SJSA1 (cell line): ENCODE measurements at places on chromosomes 1 and 21. TPM values are rescaled to one million over a fixed set of nuclear protein-coding genes. Genes with fewer than 3 reads are reported as not detected.
A peak's percentile ranks its signal among the peaks of the same experiment; 100 is the strongest.

The FHAD1 gene
- 0.19 and 0.47 TPM in 2 replicates for total RNA-seq

The MPL gene
- total RNA-seq: not detected in 2 replicates

The AQP10 gene
- total RNA-seq: not detected in 2 replicates

The AIDA gene
- total RNA-seq: 37.2 and 50.0 TPM in 2 replicates

The PLCH2 gene
- total RNA-seq: 0.24 TPM in 1 of 2 replicates, not detected in the other

GRCh38 chr1:7526196-7526866 lies 244.8 kb upstream of the VAMP3 start:
- H3K27me3 ChIP-seq: peaks cover 11% of the 10 kb centered on the region
- H3K4me1 ChIP-seq: no peaks in the 10 kb centered on the region
- no peak for DNase-seq
- no peak overlapping the region for H3K27ac ChIP-seq

DNA sequence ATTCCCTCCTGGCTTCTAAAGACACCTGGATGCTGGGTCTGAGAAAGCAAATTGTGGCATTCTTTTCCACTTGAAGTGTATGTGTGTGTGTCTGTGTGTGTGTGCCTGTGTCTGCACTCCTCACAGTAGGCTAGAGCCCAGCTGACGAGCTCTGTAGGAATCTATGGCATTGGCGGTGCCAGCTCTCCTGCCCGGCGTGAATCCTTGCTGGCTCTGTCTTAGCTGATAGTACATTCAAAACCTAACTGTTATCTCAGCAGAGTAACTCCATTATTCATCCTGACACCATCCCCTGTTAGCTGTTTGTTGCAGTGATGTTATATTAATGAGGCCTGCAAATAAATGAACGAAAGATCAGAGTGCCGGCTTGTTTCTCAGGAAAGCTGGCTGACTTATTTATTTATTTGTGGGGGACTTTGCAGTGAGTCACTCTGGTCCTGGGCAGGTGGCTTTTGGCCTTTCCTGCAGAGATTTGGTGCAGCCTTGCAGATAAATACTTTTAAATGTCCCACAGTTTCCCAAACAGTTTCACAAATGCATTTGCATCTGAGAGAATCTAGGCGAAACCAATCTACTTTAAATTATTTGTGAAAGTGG lies 160.6 kb upstream of the CD34 start:
- peaks cover 37% of the 10 kb centered on the region for H3K36me3 ChIP-seq
- H3K27me3 ChIP-seq: no peaks in the 10 kb centered on the region
- peaks cover 12% of the 10 kb centered on the region for H3K4me1 ChIP-seq
- H3K4me3 ChIP-seq: no peak overlapping the region
- H3K27ac ChIP-seq: no peak overlapping the region

- DNase-seq: no peak
- no peaks in the 10 kb centered on the region for H3K36me3 ChIP-seq
- H3K4me1 ChIP-seq: no peaks in the 10 kb centered on the region
- H3K4me3 ChIP-seq: no peak overlapping the region
Measured at GRCh38 chr1:61887931-61888564, 145.8 kb downstream of the PATJ start.

GRCh38 chr1:67804710-67805109 lies 28.6 kb downstream of the GNG12 start:
- no peaks in the 10 kb centered on the region for H3K27me3 ChIP-seq
- DNase-seq: no peak
- H3K27ac ChIP-seq: no peak overlapping the region
- peaks cover 11% of the 10 kb centered on the region; the same call in 1 of the 2 replicates for H3K36me3 ChIP-seq

DNA sequence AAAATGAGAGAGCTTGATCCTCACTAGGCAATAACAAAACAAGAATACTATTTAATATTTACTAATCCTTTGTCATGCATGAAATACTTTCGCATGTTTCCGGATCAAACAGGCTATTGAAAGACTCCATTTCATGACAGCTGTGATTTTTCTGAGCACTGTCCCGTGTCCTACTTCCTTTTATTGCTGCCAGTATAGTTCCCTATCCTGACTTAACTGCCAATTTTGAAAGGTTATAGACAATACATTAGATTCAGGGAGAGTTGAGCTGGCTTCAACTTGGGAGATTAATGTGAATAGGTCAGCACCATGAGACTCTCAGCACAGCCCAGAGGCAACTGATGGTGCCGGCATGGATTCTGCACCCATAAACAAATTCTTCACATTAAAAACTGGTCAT lies 225.8 kb downstream of the VAV3 start:
- no peaks in the 10 kb centered on the region for H3K4me1 ChIP-seq
- no peak overlapping the region for H3K27ac ChIP-seq

- peaks cover 39% of the 10 kb centered on the region for H3K4me1 ChIP-seq
- peak; percentile 16 for DNase-seq
- H3K27me3 ChIP-seq: no peaks in the 10 kb centered on the region
- H3K36me3 ChIP-seq: peaks cover 20% of the 10 kb centered on the region
- peak overlapping the region; percentile 83 for H3K27ac ChIP-seq
Measured at GRCh38 chr1:21280482-21280881, 9.8 kb downstream of the ECE1 start.

DNA sequence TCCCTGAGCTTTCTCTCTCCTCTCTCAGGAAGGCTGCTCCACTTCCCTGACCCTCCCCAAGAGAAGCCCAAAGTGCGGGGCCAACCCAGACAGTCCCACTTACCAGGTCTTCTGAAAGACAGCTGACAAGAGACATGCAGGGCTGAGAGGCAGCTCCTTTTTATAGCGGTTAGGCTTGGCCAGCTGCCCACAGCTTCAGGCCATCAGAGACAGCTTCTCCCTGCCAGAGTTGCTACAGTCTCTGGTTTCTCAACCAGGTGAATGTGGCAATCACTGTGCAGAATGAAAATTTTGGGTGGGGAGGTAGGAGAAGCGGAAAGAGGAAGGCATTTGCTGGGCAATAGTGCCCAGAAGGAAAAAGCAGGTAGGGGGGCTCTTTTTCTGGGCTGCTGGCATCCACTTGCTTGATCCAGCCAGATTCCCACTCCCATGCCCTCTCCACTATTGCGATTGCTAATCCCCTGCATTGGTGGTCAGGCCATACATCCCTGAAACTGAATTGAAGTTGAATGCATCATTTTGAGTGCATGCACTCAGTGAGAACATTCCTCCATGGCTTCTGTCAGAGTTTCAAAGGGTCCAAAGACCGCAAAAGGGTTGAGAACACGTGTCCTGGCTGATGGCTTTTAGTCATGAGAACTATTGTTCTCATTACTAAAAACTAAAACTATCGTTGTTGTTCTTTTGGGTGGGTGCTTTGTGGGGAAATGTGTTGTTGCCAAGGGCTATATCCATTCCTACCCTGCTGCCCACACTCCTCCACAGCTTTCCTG lies at the start of gene S100A8:
Gene S100A8, minus strand, starts transcription at position 136 of the 773 bp plus-strand sequence. CDS start 538 bp downstream, outside the sequence.
- H3K4me1 ChIP-seq: no peaks in the 10 kb centered on the region
- H3K27ac ChIP-seq: no peak within 1 kb of the TSS
- no peak within 1 kb of the TSS for H3K4me3 ChIP-seq
- DNase-seq: no peak

GRCh38 chr1:26081267-26082019 lies 14.0 kb upstream of the TRIM63 start:
- DNase-seq: no peak
- peaks cover 21% of the 10 kb centered on the region for H3K27me3 ChIP-seq
- no peaks in the 10 kb centered on the region for H3K36me3 ChIP-seq

- peaks cover 3% of the 10 kb centered on the region; the same call in 1 of the 2 replicates for H3K36me3 ChIP-seq
- H3K27ac ChIP-seq: no peak overlapping the region
- no peaks in the 10 kb centered on the region for H3K27me3 ChIP-seq
Measured at GRCh38 chr1:206583707-206584648, 28.3 kb downstream of the EIF2D start.

- peaks cover 29% of the 10 kb centered on the region for H3K36me3 ChIP-seq
- H3K4me3 ChIP-seq: no peak overlapping the region
- H3K27ac ChIP-seq: no peak overlapping the region
- peaks cover 11% of the 10 kb centered on the region for H3K4me1 ChIP-seq
- H3K27me3 ChIP-seq: no peaks in the 10 kb centered on the region
- no peak for DNase-seq
Measured at GRCh38 chr1:43861337-43861736, 72.3 kb upstream of the ARTN start.

DNA sequence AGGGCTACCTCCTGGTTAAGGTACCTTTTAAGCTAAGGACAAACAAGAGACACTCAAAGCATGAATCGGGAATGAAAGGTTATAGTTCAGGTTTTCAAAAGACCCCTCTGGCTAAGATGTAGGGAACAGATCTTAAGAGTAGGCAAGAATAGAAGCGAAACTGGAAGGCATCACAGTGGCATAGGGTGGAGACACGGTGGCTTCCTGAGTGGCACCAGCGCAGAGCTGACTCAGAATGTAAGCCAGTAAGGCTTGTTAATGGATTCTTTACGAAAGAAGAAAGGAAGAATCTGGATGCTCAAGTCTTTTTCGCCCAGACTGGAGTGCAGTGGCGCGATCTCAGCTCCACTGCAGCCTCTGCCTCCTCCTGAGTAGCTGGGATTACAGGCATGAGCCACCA lies 21.2 kb downstream of the PADI6 start:
- no peak overlapping the region for H3K4me3 ChIP-seq
- no peak for DNase-seq
- H3K4me1 ChIP-seq: no peaks in the 10 kb centered on the region
- H3K27ac ChIP-seq: no peak overlapping the region
- no peaks in the 10 kb centered on the region for H3K27me3 ChIP-seq
- no peaks in the 10 kb centered on the region for H3K36me3 ChIP-seq

DNA sequence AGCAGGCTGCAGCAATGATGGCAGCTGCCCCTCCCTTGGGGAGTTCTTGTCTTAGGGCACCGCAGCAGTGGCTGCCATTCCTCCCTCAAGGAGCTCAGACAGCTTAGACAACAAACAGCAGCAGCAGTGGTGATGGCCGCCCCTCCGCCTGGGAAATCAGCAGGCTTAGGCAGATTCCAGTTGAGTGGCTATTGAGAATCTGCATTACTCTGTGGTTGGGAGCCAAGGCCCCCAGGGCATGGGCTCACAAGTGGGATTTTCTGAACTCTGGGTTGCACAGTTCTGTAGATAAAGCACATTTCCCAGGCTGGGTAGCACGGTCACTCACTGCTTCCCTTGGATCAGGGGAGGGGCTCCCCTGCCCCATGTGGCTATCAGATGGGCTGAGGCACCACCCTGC lies 1280.7 kb upstream of the TMPRSS15 start:
- H3K4me3 ChIP-seq: no peak overlapping the region
- H3K4me1 ChIP-seq: no peaks in the 10 kb centered on the region
- H3K36me3 ChIP-seq: no peaks in the 10 kb centered on the region
